ENCODE measurements at places on chromosomes 12 and 14. TPM values are rescaled to one million over a fixed set of nuclear protein-coding genes. Genes with fewer than 3 reads are reported as not detected.

RNF10 gene
- total RNA-seq, result 122 TPM

TPH2 gene
- under 0.01 TPM for total RNA-seq

CPNE6 gene
- total RNA-seq, result not detected

ZBTB25 gene
- 10.6 TPM for total RNA-seq

MANSC4 gene
- not detected for total RNA-seq

TPPP2 gene
- total RNA-seq, result not detected
